Panc1 (cell line): ENCODE measurements at places on chromosomes 4 and X.

DNA sequence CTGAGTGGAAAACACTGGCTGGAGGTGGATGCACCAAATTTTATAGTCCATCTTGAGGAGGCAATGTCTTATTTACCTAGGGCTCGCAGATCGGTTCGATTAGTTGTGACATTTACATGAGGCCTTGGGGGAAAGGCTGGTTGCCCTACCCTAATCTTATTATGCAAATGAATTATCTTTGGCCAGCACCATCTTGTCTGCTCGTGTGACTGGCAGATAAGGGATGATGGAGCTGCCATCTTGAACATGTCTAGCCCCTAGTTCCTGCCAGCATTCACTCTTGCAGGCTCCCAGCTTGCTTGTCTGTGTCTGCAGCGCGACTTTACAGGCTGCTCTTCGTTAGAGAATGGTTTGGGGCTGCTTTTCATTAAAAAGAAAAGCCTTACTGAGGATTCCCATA is 61.9 kb downstream of the SEC24B start:
- DNase-seq, result no peak

DNA sequence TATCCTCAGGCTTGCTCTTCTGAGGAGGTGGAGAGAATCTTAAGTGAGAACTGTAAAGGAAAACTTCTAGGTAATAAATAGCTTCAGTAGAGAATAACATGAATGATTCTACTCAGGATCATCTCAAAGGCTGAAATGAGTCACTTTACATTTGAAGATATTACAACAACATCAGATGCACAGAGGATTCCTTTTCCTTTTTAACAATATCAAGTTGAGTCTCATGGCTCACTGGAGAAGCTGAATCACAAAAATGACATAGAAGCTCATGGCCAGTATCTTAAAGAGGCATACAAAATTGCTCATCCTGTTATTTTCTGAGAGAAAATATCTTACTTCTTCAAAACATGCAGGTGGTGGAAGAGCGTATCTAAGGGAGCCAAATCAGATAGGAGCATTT is 72.5 kb upstream of the EMCN start:
- DNase-seq, result no peak

GRCh38 chr4:77629885-77630284 is 24.3 kb downstream of the CXCL13 start:
- DNase-seq, result no peak

DNA sequence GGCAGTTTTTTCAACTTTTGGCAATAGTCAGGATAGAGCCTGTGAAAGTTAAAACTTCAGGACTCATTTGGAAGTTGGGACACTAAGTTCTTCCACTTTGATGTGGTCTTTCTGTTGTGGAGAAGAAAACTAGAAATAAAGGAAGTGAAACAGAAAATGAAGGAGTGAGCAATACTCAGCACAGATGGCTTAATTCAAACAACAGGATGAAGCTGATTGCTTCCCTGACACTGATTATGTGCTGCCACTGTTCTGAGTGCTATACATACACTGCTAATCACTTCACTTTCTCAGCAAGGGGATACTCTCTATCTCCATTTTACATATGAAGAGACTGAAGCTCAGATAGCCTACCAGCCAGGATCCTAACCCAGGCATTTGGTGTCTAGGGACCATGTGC is 235.1 kb upstream of the CPEB2 start:
- DNase-seq, result no peak

DNA sequence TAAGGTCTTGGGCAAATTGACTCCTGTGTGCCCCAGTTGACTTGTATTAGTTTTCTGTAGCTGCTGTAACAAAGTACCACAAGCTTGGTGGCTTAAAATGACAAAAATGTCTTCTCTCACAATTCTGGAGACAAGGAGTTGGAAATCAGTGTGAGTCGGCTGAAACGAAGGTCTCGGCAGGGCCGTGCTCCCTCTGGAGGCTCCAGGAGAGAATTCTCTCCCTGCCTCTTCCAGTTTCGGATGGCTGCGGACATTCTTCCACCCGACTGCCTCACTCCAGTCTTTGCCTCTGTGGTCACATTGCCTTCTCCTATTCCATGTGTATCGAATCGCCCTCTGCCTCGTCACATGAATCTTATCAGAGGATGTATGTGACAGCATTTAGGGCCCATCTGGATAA is 66.0 kb upstream of the PHOX2B start:
- DNase-seq, result no peak

DNA sequence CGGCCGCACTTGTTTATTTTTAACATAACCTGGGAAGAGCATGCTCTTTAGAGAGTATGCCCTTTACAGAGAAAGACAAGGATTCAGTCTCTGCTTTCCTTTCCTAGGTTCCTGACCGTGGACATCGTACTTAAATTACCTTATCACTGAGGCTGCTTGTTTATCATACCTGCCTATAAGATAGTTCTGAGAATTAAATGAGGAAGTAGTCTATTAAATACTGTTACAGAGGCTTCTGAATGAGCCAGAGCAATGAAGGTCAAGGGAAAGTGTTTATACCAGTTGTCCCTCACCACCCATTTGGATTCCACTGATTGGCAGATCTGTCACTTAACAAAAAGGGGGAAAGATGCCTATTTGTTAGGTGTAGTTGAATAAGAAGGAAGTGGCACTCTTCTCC is 10.0 kb downstream of the TXLNG start:
- no peak for DNase-seq

GRCh38 chrX:56397636-56398035 is 165.5 kb downstream of the KLF8 start:
- no peak for DNase-seq

DNA sequence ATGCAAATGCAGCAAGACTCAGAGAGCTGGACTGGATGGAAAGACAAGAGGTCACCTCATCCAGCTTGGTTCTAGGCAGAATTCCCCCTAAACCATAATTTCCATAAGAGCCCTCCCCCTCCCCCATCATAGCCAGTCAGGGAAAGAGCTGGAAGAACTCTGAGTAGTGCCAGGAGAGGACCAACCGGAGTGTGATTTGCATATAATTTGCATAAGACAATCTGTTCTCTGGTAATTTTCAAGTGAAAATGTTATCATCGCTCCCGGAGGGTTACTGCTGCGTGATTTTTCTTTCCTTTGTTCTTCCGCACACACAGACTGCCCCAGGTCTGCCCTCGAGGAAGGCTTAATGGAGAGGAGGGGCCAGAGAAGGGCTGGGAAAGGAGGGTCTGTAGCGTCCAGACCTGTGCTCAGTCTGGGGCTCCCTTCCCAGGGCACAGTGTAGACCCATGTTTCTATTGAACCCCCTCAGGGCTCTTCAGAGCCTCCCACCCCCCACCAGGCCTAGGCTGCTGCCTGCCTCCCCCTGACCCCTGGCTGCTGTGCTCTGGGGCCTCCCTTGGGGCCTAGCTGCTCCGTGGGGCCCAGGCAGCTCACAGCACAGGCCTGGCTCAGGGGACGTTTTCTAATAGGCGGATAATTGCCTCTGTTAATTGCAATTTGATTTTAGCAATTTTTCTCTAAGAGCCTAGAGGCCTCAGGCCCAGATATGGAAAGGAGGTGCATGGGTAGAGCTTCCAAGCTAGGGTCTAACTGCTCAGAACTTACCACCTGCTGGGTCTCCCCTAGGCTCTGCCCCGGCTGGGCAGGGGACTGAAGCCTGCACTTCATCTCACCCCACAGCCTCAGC is 90.4 kb upstream of the PJA1 start:
- no peak for DNase-seq

- no peak for DNase-seq
Measured at GRCh38 chr4:33057736-33058135, 2337.6 kb downstream of the PCDH7 start.

DNA sequence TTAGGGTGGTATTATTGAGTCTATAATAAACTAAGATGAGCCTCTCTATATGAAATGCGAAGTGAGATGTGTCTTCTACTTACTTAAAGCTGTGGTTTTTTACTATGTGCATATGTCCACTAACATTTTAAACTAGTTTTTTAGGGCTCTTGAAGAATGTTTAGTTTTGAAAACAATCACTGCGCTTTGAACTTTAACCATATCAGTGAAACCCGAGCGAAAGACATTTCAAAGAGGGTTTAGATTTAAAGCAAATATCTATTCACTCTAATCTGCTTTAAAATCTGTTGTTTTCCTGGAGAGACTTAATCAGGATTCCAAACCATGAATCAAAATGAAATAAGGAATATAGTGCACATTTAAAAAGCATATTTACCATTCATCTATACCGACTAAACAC is 24.8 kb upstream of the SLC7A11 start:
- DNase-seq, result no peak

- no peak for DNase-seq
Measured at GRCh38 chr4:39637586-39638353, 895 bp downstream of the SMIM14 start.

DNA sequence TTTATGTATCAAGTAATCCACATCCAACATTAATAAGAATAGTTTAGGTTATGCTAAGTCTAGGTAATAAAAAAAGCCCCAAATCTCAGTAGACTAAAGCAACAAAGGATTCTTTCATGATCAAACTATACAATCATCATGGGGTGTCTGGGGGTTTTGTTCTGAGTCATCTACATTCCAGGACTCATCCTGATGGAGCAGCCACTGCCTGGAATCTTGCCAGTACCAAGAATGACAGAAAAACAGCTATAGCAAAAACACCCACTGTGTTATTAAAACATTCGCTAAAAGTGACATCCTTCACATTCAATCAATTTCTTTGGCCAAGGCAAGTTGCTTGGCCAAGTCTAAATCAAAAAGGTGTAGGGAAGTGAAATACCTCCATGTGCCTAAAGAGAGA is 3.9 kb upstream of the ARHGEF38 start:
- DNase-seq, result no peak

GRCh38 chrX:109954955-109955354 is 48.0 kb upstream of the TMEM164 start:
- no peak for DNase-seq

DNA sequence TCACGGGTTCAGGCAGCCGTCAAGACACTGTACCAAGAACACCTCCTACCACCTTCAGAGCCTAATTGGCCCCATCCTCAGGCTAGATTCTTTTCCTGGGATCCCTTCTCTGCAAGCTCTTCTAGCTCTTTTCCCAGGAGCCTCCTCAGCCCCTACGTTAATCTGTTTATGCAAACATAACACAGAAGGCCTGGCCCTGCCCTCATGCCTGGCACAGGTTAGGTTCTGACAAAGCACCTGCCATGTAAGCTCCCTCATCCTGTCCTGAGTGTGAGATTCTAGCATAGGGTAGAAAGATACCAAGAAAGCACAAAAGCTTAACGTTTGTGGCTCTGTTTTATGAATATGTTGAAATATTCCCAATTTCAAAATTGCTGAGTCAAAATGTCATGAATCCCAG is 93.6 kb downstream of the IRF2 start:
- no peak for DNase-seq

GRCh38 chr4:73725985-73726384 is 14.4 kb upstream of the CXCL8 start:
- no peak for DNase-seq
